ENCODE measurements at places on chromosomes 13 and 19. TPM values are rescaled to one million over a fixed set of nuclear protein-coding genes. Genes with fewer than 3 reads are reported as not detected.

Gene FGF21
- total RNA-seq: not detected

Gene ZNF529
- 13.8 TPM for total RNA-seq

Gene RPL36
- total RNA-seq: 198 TPM

Gene MCEMP1
- total RNA-seq: not detected

Gene ZNF649
- total RNA-seq: 7.8 TPM

Gene TINCR
- total RNA-seq: under 0.01 TPM
